Tibial nerve (tissue), 4 donors: ENCODE measurements at places on chromosomes 6 and 20. TPM values are rescaled to one million over a fixed set of nuclear protein-coding genes. Genes with fewer than 3 reads are reported as not detected.

GRCh38 chr6:134549854-134550253 is 231.9 kb upstream of the SGK1 start:
- DNase-seq, result no peak
- H3K27ac ChIP-seq, result no peak overlapping the region
- H3K27me3 ChIP-seq, result no peaks in the 10 kb centered on the region
- H3K4me3 ChIP-seq, result no peak overlapping the region

The LY6G6C gene
- total RNA-seq, result not detected

DNA sequence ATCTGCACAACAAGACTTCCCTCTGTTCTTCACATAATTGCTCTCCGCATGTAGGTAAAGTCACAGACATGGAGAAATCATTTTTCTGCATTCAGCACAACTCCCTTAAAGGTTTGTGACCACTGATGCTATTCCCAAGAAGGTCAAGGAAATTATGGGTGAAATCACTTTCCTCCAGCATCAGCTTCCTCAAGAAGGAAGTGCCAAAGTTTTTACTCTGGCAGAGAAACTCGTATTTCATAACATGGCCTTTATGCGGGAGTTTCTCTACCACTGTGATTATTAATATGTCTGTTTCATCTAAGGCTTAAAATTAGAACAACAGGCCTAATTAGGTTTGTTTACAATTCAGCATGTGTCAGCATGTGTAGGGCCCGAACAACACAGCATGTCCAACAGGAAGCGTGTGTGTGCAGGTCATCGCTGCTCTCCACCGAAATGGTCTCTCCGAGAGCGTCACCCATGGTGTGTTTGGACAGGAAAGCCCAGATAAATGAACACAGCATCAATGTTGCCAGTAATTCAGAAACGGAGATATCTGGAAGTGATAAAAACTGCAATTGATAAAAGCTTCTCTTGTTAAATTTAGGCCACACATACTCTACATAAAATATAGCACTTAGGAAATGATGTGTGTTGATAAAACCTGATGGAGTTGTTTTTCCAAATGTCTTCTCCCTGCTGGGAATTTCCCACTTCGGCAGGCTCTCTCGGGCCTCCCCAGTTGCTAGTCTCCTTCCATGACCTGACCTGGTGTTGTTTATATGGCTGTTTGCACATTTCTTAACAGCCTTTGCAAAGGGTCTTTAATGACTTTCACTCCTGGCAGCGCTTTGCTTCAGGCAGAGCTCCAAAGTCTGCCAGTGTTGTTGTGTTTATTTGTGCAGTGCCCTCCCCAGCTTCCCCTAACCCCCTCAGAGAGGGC is 265.1 kb upstream of the CEP162 start:
- H3K36me3 ChIP-seq, result no peaks in the 10 kb centered on the region
- no peak for DNase-seq
- H3K27me3 ChIP-seq, result no peaks in the 10 kb centered on the region
- no peaks in the 10 kb centered on the region for H3K4me1 ChIP-seq

GRCh38 chr6:47789553-47789952 is 7.7 kb downstream of the OPN5 start:
- H3K27ac ChIP-seq, result no peak overlapping the region
- H3K36me3 ChIP-seq, result no peaks in the 10 kb centered on the region
- no peak overlapping the region for H3K4me3 ChIP-seq
- no peak for DNase-seq
- H3K4me1 ChIP-seq, result peaks cover 6% of the 10 kb centered on the region
